D341Med (cell line): ENCODE measurements at places on chromosomes 4 and X.
A peak's percentile ranks its signal among the peaks of the same experiment; 100 is the strongest.

DNA sequence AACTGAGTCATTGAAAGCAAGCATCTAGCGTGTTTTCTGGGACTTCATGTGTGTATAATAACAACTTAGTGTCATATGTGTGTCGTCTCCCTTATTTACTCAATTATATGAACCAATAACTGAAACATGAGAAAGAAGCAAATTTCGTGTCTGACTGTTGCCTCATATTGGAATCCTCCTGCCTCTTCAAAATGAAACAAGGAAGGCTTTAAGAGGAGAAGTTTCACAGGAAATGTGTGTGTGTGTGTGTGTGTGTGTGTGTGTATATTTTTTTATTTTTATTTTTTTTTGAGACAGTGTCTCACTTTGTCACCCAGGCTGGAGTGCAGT is 145.8 kb upstream of the SFRP2 start:
- no peak for DNase-seq

DNA sequence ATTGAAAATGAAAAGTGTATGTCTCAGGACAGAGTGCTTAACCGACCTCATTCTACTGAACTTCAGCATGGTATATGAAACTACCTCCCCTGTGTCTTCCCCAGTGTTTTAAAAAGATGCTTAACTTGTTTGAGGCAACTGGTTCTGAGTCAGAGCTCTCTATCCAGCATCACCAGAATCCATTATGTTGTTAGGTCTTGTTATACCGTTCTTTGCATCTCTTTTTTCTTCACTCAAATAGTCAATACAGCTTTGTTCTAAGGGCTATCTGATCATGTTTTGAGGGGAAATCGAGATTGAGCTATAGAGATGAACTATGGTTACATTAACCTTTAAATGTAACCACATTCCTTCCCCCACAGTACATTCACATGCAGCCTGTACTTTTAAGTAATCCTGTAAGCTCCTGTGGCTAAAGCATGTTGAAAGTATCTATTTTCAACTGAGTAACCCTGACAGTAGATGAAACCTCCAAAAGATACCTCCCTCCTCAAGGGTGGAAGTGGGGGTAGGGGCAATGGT is 514.4 kb downstream of the RPA4 start:
- DNase-seq = no peak

DNA sequence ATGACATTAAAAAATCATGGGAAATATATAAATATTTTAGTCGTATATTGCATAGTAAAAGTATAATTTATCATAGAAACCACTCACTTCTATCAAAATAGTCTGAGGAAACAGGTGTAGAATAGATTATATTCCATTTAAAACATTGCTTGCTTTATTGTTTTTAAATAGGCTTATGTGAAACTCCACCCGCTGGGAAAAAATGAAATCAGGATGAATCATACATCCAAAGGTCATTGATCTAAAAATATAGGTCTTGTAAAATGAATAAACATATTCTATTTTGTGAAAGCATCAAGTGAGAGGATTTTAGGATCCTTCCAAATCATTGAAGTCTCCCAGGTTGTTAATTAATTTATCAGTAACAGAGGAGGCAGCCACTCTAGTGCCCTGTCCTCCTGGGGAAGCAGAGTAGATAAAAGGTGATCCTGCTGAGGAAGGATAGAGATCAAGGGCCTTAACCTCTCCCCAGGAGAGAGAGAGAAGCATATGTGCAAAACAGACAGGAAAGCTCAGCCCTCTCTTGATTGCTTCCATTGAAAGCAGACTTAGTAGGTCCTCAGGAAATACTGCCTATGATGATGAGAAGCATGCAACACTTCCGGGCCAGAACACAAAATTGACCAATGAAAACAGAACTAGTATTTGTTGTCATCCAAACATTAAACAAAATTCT is 96.8 kb upstream of the MAP9 start:
- DNase-seq = no peak

GRCh38 chr4:7676398-7676922 is 241.7 kb upstream of the PSAPL1 start:
- DNase-seq = no peak

GRCh38 chr4:157004279-157005161 is 32.9 kb upstream of the PDGFC start:
- no peak for DNase-seq

GRCh38 chr4:8085491-8086117 is 73.0 kb downstream of the ABLIM2 start:
- DNase-seq = no peak

DNA sequence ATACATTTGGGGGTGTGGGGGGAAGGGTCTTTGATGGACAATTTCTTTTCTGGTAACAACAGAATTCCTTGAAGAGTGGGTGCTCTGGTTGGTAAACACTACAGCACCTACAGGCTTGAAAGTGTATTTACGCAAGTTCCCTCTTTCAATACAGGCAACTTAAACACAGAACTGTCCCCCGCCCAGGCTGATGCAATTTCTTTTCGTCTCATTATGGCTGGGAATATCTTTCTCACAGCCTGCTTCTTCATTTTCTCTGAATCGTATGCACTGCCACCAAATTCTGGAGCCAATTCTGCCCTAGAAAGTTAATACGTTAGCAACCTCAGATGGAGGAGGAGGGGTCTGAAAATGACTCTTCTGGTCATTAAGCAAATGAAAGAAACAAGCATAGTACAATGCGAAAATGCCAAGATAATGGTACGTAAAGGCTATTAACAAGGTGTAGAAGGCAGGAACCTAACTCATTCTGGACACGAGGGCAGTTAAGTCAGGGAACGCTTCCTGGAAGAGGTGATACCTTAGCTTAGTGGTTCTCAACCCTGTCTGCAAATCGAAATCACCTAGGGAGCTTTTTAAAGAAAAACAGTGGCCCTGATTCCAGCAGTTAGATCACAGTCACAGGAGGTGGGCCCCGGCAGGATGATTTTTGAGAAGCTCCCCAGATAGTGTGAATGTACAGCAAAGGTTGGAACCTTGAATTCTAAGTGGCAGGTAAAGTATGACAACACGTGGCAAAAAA is 1.0 kb downstream of the AGA start:
- no peak for DNase-seq

- DNase-seq = no peak
Measured at GRCh38 chr4:3672465-3672831, 93.7 kb upstream of the ADRA2C start.

GRCh38 chr4:98908703-98909262 is 20.1 kb downstream of the EIF4E start:
- DNase-seq = no peak

DNA sequence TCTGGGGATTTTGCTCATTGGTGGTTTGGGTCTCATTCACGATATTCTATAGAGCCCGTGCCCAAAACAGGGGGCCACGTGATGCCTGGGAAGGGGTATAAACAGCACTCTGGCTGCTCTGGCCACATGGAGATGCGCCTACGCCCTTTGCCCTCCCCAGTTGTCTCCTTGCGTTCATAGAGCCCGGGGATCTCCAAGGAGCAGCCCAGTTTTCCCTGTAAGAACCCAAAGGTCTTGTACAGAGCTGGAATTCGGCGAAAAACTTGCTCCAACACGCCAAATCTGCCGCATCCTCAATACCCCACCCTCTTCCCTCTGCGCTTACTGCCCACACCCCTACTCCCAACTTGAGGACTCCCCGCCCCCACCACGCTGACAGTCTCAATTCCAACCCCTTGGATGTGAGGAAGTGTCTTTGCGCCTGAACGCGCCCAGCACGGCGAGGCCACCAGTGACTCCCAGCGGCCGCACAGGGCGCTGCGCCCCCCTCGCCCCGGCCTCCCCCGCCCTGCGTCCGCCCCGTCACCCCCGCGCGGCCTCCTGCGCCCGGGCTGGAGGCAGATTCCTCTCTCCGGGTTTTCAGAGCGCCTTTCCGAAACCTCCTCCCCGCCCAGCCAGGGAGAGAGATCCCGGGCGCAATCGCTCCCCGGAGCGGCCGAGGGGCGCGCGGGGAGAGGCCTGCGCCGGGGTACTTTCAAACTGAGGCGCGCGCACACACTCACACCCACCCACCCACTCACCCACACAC is at the start of gene NHS:
NHS (plus strand) TSS at position 582 of the 748 bp plus-strand sequence. CDS start 558 bp downstream, outside the sequence.
- peak; percentile 89 for DNase-seq

DNA sequence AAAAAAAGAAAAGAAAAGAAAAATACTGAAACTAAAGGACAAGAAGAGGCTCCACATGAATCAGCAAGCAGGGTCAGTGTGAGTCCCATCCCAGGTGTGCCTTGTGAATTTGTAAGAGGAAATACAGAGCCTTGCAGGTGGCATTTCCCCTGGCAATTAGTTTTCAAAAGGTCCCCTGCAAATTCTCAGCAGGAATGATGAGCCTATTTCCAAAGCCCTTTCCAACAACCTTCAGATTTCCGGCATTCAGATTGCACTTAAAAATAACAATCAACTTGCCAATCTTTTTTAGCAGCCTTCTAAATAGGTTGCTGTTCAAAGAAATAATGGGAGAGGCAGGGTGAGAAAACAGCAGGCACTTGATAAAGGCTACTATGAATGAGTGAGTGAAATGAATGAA is 66.4 kb upstream of the OR13H1 start:
- DNase-seq = no peak

- DNase-seq = no peak
Measured at GRCh38 chr4:107931775-107932321, 499 bp downstream of the CYP2U1 start.

DNA sequence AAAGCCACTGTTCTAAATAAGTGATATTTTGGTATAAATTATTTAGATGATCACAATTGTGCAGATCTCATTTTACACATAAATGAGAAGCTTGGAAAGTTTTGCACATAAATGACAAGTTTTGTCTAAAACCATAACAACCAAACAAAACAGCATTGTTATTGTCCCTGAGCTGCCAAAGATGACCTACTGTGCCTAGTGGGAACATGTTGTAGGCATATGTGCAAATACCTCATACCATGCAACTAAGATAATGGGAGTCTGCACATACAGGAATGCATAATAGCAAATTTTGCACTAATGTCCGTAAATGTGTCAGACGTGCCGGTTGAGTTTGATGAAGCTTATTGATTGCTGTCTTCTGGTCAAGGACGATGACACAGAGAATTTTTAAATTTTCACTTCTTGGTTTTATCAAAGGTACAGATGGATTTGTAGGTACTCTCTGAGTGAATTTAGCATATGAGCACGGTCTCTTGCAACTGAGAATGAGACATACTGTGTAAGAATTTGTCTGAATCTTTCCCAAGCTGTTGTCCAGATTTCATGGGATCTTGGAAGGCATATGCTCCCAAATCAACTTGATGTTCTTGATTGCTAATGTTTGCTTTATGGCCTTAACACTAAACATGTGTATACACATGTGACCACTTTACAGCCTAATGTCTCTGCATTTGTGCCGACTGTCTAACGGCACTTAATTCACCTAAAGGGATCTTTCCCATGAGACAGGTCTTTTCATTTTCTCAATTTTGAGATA is 1133.5 kb downstream of the FAT4 start:
- DNase-seq = no peak

- DNase-seq = no peak
Measured at GRCh38 chrX:42778096-42778495, at the start of gene PPP1R2C. TSS of gene PPP1R2C (minus strand) at chrX:42778163. CDS start at chrX:42778079, 84 bp downstream.

DNA sequence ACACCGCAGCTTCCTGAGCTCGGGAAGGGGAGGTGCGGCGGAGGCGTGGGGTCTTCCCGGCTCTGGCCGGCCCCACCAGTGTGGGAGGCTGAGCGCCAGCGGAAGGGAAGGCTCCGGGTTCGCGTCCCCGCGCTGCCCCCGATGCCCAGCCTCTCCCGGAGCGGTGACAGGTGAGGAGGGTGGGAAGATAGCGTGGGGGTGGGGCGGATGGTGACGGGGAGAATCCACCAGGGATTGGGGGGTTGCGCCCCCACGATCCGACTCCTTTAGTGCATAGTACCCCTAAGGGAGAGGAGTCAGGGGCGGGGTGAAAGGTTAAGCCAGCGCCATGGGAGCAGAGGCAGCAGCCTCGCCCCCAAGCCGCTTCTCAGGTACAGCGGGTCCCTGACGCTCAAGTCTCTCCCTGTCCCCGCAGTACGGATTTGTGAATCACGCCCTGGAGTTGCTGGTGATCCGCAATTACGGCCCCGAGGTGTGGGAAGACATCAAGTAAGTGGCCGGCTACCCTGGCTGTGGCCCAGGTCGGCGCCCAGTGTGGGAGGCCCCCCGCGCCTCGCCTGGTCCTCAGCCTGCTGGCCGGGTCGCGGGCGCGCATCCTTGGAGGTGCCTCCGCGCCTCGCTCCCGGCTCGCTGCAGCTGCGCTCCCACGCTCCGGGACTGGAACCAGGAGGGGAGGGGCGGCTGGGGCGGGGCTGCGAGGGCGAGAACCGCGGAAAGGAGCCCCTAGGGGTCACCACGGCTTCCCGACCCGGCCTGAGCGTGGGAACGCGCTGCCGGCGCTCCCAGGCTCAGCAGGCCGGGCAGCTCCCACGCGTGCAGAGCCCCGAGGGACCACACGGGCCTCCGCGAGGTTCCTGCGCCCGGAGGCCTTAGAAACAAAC is 791 bp downstream of the GUCY1B1 start:
- DNase-seq = peak; percentile 71

DNA sequence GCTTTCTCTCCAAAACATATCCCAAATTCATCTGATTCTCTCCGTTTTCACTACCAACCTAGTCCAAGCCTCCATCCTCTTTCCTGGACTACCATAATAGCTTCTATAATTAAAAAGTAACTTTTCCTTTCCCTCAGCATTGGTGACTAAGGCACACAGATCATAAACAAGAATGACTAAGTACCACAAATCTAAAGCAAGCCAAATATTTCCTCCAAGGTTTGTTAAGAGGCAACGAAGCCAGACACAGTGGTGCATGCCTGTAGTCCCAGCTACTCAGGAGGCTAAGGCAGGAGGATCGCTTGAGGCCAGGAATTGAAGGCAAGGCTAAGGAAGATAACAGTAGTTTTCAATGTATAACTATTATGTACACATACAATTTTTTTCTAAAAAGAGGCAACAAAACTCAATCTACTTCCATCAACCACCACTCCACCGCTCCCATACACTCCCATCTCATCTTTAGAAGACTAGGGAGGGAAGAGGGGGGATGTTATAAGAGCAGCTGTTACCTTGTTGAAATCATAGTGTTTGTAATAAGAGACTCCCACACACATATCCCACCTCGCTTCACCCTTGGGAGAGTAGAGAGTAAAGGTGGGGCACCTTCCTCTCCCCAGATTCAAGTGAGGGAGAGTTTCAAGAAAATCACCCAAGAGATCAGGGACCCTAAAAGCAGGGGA is 4.2 kb upstream of the JCHAIN start:
- DNase-seq = no peak

DNA sequence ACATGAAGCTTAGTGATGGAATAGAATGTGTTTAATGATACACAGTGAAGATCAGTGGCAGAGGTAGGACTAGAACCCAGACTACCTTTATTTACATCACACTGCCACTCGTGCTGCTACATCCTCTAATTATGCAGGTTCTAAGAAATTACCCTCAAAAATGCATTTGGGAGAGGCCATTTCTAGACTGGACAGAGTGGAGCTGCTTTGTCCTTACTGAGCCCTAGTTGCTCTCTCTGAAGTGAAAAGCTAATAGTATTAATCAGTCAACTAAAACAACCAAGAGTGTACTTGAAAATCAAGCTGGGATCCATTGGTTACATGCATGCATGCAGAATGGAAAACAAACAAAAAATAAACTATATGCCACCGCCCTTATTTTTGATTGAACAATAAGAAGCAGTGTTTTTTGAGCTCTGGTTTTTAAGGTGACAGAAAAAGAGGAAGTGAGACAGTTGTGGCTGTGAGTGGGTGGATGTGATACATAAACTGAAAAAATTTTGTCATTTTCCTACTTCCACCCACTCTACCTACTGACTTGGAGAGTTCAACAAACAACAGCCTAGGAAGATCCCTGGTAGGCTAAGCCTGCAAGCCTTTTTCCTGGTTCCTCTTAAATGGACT is 6.8 kb upstream of the VSIG4 start:
- no peak for DNase-seq
